Spinal cord (tissue), 10 donors: ENCODE measurements at places on chromosomes 3 and 15.

- DNase-seq: no peak
Measured at GRCh38 chr3:124381575-124382333, 348.5 kb upstream of the UMPS start.

- DNase-seq: no peak
Measured at GRCh38 chr3:155979746-155980145, 109.3 kb downstream of the GMPS start.

DNA sequence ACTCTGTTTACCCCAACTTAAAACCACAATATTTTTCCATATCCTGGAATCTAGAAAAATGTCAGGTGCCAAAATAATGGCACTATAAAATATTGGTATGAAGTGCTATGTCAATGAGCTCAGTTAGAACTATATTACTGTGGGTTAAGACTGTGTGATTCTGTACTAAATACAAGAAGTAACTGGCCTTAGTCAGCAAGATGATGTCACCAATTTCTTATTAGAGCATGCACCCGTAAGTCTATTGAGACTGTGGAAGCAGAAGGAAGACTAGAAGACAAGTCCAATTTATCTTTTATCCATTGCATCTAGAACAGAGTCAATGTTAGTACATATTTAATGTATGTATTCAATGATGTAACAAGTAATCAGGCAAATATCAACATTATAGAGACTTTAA is 25.0 kb downstream of the LRRC58 start:
- no peak for DNase-seq

- DNase-seq: no peak
Measured at GRCh38 chr3:40308725-40309417, 636 bp upstream of the EIF1B start.

DNA sequence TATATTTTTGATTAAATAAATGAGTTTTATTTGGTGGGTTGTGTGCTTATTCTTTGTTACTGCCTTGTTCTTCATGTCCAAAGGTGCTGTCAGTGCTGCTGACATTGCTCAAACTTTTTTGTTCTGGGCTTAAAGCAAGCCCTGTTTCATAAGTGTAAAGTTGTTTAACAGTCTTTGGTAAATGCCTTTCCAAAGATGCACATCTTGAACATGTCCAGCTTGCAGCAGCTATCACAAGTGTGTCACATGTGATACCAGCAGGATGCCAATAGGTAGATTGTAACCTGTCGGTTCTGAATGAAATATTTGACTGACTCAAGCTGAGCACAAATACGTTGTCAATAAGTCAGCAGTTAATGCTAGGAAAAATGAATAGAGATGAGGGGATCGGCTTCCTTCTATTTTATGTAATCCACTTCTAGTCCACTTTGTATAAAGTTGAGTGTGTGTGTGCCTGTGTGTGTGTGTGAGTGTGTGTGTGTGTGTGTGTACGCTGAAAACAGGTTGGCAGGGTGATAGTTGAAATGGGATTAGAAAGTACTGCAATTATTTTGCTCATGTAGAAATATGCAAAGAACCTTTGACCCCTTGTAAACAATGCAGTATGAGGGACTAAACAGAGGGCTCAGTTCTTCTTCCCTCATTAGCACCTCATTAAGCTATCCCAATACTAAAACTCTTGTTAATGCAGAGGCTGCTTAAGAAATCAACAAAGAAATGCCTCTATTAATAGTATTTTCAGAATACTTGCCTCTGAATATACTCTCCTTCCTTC is 986.5 kb downstream of the TUSC7 start:
- DNase-seq: no peak

- no peak for DNase-seq
Measured at GRCh38 chr3:156630081-156630772, 44.2 kb upstream of the TIPARP start.

- no peak for DNase-seq
Measured at GRCh38 chr3:62109534-62109933, 263.8 kb downstream of the FEZF2 start.

DNA sequence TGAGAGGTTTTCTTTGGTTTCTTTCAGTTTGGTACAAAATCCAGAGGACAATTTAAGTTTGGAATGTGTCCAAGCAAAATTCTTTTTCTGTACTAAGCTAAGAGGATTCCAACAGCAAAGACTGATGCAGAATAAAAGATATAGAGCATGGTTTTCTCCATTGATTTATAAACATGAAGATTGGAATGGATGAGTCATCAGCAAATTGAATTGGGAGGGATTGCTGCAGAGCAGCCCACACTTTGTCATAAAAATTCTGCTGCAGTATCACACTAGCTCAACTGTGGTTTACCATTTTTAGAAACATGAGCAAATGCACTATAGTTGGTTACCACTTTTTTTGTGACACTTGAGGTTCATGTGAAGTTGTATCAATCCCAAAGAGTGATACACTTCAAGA is 16.1 kb upstream of the LARP6 start:
- DNase-seq: no peak

DNA sequence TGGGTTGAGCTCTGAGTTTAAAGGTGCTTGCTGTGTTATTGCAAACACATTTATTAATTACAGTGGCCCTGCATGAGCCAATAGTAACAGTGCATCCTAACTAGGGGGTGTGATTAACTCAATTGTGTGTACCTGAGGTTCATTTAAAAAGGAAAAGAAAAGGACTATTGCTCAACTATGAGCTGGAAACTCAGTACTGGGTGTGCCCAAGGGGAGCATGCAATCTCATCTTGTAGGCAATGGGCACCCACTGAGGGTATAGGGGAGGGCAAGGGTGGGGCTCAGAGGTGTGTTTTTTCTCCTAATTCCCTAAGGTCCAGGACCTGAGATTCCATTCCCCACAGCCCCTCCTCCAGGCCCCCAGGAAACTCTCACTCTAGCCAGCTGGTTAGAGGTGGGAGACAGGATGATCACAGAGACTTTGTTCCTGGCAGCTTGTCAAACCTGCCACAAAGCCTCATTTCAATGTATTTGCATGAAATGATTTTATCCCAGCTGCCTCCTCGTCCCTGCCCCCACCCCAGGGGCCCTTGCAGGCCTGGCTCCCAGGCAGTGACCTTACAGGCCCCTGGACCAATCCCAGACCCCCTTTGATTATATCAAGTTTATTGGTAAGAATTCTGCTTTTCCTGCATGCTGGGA is 220.7 kb downstream of the TBC1D2B start:
- no peak for DNase-seq

GRCh38 chr3:15310491-15311370 is 21.7 kb downstream of the SH3BP5 start:
- no peak for DNase-seq

GRCh38 chr15:49644364-49644794 is 23.5 kb downstream of the DTWD1 start:
- DNase-seq: no peak

DNA sequence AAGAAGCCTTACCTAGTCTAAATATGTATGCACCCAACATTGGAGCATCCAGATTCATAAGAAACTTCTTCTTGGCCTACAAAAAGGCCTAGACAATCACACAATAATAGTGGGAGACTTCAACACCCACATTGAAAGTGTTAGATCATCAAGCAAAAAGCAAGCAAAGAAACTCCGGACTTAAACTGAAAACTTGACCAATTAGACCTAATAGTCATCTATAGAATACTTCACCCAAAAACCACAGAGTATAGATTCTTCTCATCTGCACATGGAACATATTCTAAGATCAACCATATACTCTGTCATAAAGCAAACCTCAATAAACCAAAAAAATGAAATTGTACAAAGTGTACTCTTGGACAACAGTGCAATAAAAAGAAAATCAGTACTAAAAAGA is 22.3 kb upstream of the OR5K4 start:
- DNase-seq: no peak

- DNase-seq: no peak
Measured at GRCh38 chr15:40006646-40007045, 32.3 kb downstream of the SRP14 start.

DNA sequence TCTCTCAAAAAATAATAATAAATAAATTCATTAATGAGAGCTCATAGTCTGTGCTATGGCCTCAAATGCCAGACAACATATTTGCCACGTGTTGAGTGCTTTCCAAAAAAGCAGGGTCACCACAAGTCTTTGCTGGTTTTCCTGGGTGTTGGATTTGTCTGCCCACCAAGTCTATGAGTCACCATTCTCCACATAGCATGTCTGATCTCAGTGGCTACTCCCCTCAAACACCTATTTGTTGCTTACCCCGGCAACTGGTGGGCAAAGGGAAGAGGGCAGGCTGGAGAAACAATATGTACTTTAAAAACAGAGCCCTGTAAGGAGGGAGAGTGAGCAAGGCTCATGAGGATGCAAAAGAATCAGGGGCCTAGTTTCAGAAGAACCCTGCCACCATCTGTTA is 120.0 kb upstream of the ARRDC4 start:
- no peak for DNase-seq

- DNase-seq: no peak
Measured at GRCh38 chr3:149481056-149481455, 6.6 kb downstream of the TM4SF4 start.

- DNase-seq: no peak
Measured at GRCh38 chr3:141830508-141830907, 45.9 kb upstream of the ATP1B3 start.

GRCh38 chr3:78141269-78141668 is 1101.4 kb downstream of the ROBO2 start:
- no peak for DNase-seq

GRCh38 chr3:119403201-119403600 is 60.2 kb downstream of the TMEM39A start:
- DNase-seq: no peak

- DNase-seq: no peak
Measured at GRCh38 chr3:12632523-12632922, 31.4 kb downstream of the RAF1 start.

DNA sequence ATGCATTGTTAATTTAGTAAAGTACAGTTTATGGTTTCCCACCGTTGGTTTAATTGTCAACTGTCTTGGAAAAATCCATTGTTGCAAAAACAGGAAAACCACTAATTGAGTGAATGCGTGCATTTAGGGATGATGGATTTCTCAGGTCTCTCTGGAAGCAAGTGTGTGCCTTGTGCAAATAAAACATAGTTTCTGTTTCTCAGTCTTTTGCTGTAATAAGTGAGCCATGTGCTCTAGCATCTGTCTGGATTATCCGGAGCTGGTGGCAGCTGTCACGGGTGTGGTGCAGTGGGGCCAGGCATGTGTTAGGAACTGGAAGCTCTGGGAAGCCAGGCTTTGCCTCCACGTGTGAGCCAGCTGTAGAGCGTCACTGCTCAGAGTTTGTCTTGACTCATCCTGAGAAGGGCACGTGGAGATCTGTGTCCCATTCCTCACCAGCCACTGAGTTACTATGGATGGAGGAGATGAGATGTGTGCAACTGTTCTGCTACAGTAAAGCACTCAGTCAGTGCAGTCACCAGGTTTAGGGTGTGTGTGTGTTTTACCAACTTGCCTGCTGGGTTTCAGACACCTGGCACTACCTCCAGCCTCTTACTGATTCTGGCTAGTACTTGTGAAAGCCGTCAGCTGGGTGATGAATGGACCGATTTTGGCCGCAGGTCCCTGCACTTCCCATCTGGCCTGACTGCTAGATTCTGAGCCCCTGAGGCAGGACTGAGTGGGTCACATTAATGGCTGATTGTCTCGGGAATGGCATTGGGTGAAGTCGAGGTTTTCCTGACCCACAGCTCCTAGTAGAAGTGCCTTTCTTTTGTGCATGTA is 7.2 kb downstream of the APBA2 start:
- DNase-seq: no peak

DNA sequence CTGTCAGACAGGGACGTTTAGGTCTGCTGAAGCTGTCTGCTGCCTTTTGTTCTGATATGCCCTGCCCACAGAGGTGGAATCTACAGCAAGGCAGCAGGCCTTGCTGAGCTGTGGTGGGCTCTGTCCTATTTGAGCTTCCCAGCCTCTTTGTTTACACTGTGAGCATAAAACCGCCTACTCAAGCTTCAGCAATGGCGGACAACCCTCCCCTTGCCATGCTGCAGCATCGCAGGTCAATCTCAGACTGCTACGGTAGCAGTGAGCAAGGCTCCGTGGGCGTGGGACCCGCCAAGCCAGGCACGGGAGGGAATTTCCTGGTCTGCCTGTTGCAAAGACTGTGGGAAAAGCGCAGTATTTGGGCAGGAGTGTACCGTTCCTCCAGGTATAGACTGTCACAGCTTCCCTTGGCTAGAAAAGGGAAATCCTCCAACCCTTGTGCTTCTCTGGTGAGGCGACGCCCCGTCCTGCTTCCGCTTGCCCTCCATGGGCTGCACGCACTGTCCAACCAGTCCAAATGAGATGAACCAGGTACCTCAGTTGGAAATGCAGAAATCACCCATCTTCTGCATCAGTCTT is 71.4 kb downstream of the SPSB4 start:
- no peak for DNase-seq

- DNase-seq: peak; percentile 63
Measured at GRCh38 chr3:23712656-23713559, 92.8 kb upstream of the UBE2E1 start.

- DNase-seq: no peak
Measured at GRCh38 chr3:190378240-190378891, 9.6 kb upstream of the CLDN16 start.

DNA sequence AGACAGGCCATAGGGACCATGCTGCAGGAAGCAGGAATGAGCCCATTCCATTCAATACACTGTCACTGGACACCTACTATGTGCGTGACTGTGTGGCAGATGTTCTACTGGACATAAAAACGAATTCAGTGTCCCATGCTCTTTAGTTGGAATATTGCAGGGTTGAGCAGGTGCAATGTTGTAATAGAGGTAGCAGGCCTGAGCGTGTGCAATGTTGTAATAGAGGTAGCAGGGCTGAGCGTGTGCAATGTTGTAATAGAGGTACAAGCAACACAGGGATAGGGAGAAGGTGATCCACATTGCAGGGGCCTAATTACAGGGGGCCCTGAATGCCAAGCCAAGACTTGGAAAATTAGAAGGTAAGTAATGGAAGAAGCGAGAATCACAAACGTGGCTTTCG is 261.4 kb upstream of the HES1 start:
- no peak for DNase-seq

DNA sequence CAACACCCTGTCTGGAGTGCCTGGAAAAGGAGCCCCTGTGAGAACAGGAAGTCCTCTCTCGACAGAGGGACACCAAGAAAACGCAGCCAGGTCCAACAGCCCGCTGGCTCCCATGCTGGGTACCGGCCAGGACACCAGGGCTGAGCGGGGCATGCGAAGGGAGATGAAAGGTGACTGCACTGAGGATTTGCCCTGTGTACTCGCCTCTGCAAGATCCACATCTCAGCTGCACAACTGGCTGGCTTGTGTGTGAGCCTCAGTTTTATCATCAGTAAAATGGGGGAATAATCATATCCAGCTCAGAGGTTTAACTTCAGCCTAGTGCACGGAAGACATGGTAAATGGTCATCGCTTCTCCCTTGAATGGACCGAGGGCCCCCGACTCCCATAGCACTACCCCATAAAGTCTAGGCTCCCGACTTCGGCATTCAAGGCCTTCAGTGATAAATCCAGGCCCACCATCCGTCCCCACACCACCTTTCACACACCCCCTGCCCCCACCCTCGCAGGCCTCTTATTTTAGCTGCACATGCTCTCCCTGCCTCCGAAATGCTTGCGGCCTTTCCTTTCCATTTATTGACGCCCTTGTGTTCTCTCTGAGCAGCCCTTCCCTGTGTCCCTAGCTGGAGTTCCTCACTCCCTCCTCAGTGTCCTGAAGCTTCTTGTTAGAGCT is 15.8 kb downstream of the ISG20 start:
- DNase-seq: no peak

- peak; percentile 20 for DNase-seq
Measured at GRCh38 chr3:183824761-183825455, 469 bp downstream of the MAP6D1 start.
